ENCODE measurements at places on chromosomes 3 and 15. TPM values are rescaled to one million over a fixed set of nuclear protein-coding genes. Genes with fewer than 3 reads are reported as not detected.

- no peak for DNase-seq
Observed at GRCh38 chr3:3800685-3801493, 1.7 kb downstream of the LRRN1 start.

Gene SLC12A1
- 0.42 TPM for total RNA-seq

Gene VWA5B2
- under 0.01 TPM for total RNA-seq

- DNase-seq = no peak
Observed at GRCh38 chr3:175399156-175399840, 540.2 kb downstream of the NAALADL2 start.

DNA sequence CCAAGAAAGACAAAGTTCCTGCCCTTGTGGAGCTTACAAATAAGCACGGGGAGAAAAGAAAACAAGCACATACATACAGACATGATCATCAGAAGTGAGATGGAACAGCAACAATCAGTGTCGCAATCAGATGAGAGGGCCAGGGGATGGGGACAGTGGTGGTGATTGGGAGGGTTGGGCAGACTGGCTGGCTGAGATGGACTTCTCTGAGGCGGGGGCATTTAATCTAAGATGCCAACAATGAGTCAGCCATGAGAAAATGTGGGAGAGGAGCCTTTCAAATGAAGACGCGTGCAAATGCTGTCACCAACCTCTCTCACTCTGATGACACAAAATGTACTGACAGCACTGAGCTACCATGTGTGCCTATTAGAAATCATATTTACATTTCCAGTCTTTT lies 81.4 kb downstream of the NCEH1 start:
- DNase-seq = no peak

DNA sequence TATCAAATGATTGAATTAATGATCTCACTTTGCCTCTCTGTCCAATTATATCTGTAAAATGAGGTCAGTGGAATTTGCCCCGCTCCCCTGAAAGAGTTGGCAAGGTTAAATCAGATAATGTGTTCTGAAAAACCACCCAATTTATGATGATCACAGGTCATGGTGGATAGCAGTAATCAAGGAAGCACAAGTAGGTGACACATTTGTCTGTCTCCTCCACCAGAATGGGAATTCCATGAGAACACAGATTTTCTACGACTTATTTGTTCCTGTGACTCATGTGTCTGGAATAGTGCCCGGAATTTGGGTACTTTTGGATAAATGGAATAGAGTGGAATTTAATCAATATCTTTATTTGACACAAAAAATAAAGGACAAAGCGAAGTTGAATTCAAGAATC lies 220.9 kb upstream of the SUCLG2 start:
- no peak for DNase-seq

DNA sequence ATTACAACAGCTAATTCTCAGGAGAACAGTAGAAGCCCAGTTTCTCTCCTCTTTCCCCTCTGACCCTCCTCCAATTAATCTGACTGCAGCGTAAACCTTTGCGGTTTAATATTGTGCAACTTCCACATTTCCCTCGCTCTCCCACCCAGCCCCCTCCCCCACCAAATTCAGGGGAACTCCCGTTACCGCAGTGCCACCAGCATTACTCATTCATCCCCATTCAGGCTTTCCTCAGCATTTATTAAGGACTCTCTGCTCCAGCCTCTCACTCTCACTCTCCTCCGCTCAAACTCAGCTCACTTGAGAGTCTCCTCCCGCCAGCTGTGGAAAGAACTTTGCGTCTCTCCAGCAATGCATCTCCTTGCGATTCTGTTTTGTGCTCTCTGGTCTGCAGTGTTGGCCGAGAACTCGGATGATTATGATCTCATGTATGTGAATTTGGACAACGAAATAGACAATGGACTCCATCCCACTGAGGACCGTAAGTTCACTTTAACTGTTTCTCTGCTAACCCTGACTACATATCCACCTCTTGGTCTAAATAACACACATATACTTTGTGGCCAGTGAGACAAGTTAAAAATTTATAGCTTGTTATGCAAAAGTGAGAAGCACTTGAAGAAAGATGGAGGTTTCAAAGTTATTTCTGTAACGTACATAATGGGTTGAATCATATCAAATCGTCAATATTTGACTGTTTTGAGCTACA lies at the start of gene PTX3:
PTX3 (plus strand) TSS at position 268 of the 709 bp plus-strand sequence; CDS start at position 352, 84 bp downstream.
- DNase-seq = no peak

Gene TGM4
- total RNA-seq = not detected

GRCh38 chr15:63939531-63940130 lies 105.9 kb upstream of the HERC1 start:
- DNase-seq = no peak

DNA sequence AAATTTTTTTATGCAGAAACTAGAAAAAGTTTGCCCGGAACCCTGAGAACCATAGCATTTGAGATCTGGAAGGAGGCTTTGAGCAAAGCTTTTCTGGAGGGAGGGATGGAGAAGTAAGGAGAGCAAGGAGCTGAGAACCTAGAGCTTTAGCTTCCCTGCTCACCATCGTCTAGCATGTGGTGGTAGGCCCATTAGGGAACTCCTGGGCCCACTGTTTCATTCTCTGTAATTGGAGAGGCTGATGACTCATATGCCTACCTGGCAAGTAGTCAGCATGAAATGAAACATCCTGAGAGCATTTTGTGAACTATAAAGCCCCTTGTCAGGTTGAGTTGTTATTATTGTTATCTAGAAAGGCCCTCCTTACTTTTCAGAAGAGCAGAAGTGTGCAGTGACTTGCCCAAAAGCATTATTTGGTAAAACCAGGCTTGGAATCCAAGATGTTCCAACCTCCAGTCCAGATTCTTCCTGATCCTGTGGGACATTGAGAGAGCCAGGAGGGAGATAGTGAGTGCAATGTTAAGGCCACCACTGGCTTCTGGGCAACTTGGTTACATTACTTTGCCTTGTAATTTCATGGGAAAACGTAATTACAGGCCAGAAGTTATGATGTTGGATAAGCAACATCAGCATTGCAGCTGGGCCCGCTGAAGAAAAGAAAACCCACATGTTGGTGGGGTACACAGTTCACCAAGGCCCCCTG lies 104.5 kb upstream of the BFSP2 start:
- DNase-seq = no peak

Gene CD200R1
- total RNA-seq = 0.84 TPM

Gene PYGO1
- 2.9 TPM for total RNA-seq

- DNase-seq = no peak
Observed at GRCh38 chr3:56904552-56905215, 102.9 kb upstream of the ARHGEF3 start.

DNA sequence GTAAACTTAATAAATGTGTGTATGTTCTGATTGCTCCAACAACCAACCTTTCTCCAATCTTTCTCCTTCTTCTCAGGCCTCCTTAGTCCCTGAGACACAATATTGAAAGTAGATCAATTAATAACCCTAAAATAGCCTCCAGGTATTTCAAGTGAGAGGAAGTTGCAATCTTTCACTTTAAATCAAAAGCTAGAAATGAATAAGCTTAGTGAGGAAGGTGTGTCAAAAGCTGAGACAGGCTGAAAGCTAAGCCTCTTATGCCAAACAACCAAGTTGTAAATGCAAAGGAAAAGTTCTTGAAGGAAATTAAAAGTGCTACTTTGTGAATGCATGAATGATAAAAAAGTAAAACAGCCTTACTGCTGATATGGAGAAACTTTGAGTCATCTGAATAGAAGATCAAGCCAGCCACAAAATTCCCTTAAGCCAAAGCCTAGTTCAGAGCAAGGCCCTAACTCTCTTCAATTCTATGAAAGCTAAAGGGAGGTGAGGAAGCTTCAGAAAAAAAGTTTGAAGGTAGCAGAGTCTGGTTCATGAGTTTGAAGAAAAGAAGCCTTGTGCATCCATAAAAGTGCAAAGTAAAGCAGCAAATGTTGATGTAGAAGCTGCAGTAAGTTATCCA lies 38.6 kb downstream of the CCDC80 start:
- no peak for DNase-seq

DNA sequence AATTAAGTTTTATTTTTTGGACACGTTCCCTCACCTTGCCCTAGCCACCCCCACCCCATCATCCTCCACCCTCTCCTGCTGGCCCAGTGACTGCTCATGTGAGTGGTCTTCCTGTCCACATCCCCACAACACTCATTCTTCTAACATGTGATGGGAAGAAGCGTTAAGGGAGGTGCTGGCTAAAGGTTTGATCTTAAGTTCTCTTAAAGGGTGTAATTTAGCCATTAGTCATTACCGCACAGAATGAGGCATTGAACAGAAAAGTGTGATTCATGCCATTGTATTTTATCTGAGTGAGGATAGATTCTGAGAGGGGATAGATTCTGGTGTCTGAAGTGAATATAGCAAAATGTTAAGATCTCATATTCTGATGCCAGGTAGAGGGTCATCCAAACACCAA lies 272.9 kb upstream of the TPM1 start:
- DNase-seq = no peak

- DNase-seq = peak; percentile 70
Observed at GRCh38 chr15:24772686-24773373, 97.3 kb downstream of the NPAP1 start.

- DNase-seq = no peak
Observed at GRCh38 chr15:93049233-93049632, 39.8 kb downstream of the RGMA start.

DNA sequence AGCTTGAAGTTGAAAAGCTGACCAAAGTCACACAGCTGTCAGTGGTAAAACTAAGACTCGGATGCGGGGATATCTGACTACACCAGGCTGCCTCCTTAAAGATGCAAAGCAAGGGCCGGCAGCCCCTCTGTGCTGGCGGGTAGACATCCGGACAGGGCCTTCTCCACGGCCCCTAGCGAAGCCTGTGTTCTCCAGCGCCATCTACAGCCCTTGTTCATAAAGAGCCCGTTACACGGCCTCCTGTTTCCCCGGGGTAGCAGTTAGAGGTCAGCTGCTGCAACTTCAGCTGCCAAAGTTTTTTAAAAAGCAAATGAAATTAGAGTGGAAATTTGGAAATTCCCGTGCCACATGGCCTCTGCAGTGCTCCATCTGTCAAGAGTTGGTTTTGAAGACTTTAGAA lies 383.0 kb downstream of the TBL1XR1 start:
- peak; percentile 52 for DNase-seq

Gene NR2E3
- total RNA-seq = not detected

DNA sequence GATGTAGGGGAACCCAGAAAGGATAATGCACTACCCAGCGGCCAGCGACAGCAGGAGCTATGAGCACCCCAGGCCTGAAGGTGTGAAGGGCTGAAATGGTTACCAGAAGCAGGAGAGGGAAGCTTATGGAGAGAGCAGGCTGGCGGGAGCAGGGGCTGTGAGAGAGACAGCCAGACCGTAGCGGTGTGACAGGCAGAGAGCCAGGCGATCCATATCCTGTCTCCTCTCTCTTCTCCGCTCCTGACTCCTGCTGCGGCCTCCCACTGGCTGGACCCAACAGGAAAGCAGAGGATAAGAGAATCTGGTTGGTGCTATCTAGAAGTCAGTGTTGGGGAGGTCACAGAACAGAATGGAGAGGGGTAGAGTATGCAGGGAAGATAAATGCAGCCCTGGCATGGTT lies 49.9 kb downstream of the BTD start:
- no peak for DNase-seq

- no peak for DNase-seq
Observed at GRCh38 chr15:91308855-91309254, 208.8 kb downstream of the SV2B start.

DNA sequence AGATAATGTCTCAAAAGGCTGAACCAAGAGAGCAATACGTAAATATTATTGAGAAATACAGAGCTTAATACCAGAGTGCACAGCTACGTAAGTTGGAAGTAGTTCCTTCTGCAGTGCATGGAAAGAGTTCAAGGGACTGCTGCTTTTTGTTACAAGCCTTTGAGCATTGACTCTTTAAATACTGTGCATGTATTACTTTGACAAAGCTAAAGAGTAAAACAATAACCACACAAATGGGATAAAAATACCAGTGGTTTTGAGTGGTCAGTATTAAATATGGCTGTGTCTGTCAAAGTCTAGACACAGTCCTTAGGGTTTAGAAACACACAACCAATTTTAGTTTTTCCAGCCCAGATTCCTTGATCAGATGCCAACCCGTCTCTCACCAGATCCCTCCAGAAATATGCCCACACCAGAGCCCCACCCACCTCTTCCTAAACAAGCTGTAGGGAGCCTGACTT lies 62.1 kb downstream of the SSR3 start:
- no peak for DNase-seq

- DNase-seq = no peak
Observed at GRCh38 chr15:93362821-93363220, 273.8 kb upstream of the RGMA start.

DNA sequence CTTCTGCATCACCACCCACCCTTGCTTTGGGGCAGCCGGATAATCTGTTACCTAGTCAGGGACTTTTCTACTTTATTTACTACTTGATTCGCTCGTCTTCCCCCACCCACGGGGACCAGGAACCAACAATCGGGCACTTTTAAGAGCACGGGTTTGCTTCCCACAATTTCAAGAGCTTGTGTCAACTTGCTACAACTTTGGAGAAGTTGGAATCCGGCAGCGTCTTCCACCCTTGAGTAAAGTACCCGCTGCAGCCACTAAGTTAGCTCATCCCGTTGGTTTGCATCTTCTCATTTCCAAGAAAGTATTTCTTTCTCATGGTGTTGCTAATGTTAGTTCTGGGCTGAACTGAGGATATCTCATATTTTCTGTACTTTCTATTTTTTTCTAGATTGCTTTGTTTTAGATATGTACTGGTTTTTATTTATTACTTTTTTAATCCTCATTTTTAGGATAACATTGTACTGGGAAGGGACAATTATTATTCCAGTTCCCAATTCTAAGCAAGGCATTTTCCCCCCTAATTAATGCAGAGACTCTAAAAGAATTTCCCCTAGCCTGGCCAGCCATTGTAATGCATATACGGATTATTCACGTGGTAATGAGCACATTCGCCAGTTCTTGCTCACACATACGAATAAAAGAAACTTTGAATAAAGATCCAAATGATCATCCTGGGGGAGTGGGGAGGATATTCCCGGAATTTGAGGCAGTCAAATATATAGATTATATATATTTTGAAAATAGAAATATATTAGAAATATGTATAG lies 4.0 kb downstream of the SOX2 start:
- DNase-seq = no peak

DNA sequence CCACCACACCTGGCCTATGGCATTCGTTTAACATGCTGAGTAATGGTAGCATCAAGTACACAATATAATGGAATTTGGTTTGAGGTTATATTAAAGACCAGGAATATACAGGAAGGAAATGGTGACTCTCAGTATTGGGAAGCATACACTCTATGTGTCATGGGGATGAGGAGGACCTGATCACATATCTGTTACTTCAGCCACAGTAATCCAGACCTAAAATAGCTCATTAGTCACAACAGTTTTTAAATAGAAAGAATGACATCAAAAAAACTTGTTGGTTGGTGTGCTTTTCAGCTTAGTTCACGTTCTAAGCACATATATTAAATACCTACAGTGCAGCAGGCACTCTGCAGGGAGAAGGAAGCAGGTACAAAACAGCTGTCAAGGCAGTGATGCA lies 52.5 kb upstream of the ATP2C1 start:
- DNase-seq = no peak

GRCh38 chr3:189278221-189278620 lies 106.5 kb downstream of the TPRG1 start:
- DNase-seq = no peak

Gene SOX2
- not detected for total RNA-seq

GRCh38 chr3:107969525-107969924 lies 121.3 kb downstream of the CD47 start:
- DNase-seq = no peak
